ENCODE measurements at places on chromosomes 2 and 18.

DNA sequence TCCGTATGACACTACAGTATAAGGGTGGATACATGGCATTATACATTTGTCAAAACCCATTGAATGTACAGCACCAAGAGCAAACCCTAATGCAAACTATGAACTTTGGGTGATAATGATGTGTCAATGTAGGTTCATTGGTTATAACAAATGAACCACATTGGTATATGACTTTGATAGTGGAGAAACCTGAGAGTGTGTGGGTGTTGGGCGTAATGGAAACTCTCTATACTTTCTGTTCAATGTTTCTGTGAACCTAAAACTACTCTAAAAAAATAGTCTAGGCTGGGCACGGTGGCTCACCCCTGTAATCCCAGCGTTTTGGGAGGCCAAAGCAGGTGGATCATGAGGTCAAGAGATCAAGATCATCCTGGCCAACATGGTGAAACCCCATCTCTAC lies 6.5 kb upstream of the ACTG2 start:
- H3K4me1 ChIP-seq, result no peaks in the 10 kb centered on the region
- no peak overlapping the region for H3K4me3 ChIP-seq
- DNase-seq, result no peak
- no peaks in the 10 kb centered on the region for H3K36me3 ChIP-seq
- no peaks in the 10 kb centered on the region for H3K27me3 ChIP-seq

- H3K36me3 ChIP-seq, result no peaks in the 10 kb centered on the region
- no peak overlapping the region for H3K27ac ChIP-seq
- no peaks in the 10 kb centered on the region for H3K27me3 ChIP-seq
- no peaks in the 10 kb centered on the region for H3K4me1 ChIP-seq
- no peak overlapping the region for H3K4me3 ChIP-seq
Observed at GRCh38 chr2:10469301-10469700, 21.2 kb upstream of the ODC1 start.

GRCh38 chr2:223820549-223820948 lies 16.8 kb downstream of the AP1S3 start:
- peaks cover 9% of the 10 kb centered on the region for H3K4me1 ChIP-seq
- H3K4me3 ChIP-seq, result no peak overlapping the region
- H3K27ac ChIP-seq, result no peak overlapping the region

DNA sequence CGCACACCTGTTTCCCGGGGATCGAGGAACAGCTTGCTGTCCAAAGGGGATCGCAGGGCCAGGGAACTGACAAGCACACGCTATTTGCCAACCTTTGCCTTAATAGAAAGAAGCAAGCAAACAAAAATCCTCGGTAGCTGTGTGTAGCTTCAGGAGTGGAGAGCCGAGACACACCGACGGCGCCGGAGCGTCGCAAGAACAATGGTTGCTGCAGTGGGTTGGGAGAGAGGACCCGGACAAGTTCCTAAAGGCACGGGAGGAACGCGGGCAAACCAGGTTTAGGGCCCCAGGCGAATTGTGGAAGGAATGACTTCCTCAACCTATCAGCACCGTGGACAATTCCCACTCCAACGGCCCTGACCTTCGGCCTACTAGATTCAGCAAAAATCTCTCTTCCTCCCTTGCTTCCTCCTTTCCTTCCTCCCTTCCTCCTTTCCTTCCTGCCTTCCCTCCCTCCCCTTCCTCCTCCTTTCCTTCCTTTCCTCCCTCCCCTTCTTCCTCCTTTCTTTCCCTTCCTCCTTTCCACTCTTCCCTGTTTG lies 4.9 kb upstream of the NEUROD1 start:
- no peaks in the 10 kb centered on the region for H3K36me3 ChIP-seq
- no peak overlapping the region for H3K4me3 ChIP-seq

GRCh38 chr2:62641410-62641843 lies 64.1 kb upstream of the EHBP1 start:
- peak; percentile 81 for DNase-seq
- peaks cover 12% of the 10 kb centered on the region for H3K4me1 ChIP-seq
- no peaks in the 10 kb centered on the region for H3K36me3 ChIP-seq
- H3K4me3 ChIP-seq, result no peak overlapping the region
- H3K27me3 ChIP-seq, result no peaks in the 10 kb centered on the region
- no peak overlapping the region for H3K27ac ChIP-seq

DNA sequence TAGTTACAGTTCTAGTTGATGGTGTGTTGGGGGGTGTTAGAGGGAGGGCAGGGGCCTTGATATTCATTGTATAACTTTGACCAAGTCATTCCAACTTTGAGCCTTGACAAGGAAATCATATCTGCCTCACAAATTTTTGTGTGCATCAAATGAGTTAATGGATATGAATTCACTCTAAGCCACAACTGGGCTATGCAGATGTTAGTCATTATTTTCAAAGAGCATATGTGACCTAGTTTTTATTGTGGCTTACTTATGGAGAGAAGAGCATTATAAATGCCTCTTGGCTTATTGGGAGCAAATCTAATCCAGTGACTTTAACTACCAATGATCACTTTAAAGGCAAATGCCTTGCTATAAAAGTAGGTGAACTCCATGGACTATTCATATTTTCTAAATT lies 250.2 kb downstream of the LPIN1 start:
- no peaks in the 10 kb centered on the region for H3K27me3 ChIP-seq
- no peaks in the 10 kb centered on the region for H3K4me1 ChIP-seq
- H3K27ac ChIP-seq, result no peak overlapping the region

GRCh38 chr18:30888344-30888743 lies 154.2 kb downstream of the DSC3 start:
- H3K4me1 ChIP-seq, result no peaks in the 10 kb centered on the region
- no peak overlapping the region for H3K27ac ChIP-seq
- no peak overlapping the region for H3K4me3 ChIP-seq

- H3K4me1 ChIP-seq, result no peaks in the 10 kb centered on the region
- DNase-seq, result peak; percentile 84
- no peaks in the 10 kb centered on the region for H3K36me3 ChIP-seq
- peak overlapping the region; percentile 51 for H3K27ac ChIP-seq
Observed at GRCh38 chr18:22604390-22604985, 186.8 kb upstream of the CTAGE1 start.

- no peak for DNase-seq
- H3K4me1 ChIP-seq, result no peaks in the 10 kb centered on the region
- H3K4me3 ChIP-seq, result no peak overlapping the region
- no peak overlapping the region for H3K27ac ChIP-seq
- no peaks in the 10 kb centered on the region for H3K27me3 ChIP-seq
Observed at GRCh38 chr2:19697131-19697530, 204.7 kb downstream of the TTC32 start.

Data from kidney (tissue), 22 donors.